ENCODE measurements at places on chromosomes 5 and 9.

DNA sequence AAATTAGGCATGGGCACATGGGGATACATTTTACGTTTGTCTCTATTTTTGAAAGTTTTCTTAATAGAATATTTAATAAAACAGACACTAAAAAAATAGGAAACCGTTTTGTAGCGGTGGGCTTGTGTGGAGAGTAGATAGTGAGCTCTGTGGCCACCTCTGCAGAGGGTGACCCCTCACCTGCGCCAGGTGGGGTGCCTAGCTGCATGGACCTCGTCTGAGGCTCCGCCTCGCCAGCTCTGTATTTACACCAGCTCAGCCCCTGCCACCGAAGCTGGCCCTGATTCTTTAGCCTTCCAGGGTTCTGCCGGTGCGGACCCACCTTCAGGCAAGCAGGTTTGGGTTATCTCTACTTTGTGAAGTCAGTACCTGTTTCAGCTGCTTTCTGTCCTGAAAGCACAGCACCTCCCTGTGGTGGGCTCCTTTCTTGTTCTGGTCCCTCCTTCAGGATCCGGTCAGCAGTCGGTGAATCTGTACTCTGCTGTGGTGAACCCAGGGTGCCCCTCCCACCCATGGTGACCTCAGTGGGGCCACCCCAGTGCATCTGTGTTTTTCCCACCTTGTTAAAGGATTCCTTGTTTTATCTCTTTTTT is 105.2 kb upstream of the CACNA1B start:
- no peak for DNase-seq

- DNase-seq: no peak
Observed at GRCh38 chr5:112257976-112258375, 161.1 kb downstream of the EPB41L4A start.

GRCh38 chr9:117815315-117815714 is 111.1 kb downstream of the TLR4 start:
- DNase-seq: no peak

GRCh38 chr9:22683700-22684075 is 237.1 kb downstream of the DMRTA1 start:
- DNase-seq: peak; percentile 6

DNA sequence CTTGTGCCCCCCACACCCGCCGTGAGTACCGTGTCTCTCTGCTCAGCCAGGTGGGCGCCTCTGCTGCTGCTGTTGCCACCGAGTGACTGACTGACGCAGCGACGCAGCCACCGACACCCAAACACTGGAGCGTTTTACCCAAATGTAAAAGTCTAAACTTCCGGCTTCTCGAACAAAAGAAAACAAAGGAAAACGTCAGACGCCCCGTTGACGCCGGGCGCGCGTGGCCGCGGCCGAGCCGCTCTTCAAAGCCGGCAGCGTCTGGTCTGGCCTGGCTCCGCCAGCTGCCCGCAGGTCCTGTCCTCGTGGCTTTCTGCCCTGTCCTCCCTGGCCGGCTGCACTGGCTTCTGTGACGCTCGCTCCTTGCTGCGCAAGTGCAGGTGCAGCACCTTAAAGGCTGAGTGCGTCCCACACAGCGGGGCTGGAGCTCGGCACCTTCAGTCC is 41.4 kb upstream of the CLPTM1L start:
- DNase-seq: peak; percentile 73

GRCh38 chr9:113955076-113955752 is 79.1 kb downstream of the ZNF618 start:
- DNase-seq: peak; percentile 72

DNA sequence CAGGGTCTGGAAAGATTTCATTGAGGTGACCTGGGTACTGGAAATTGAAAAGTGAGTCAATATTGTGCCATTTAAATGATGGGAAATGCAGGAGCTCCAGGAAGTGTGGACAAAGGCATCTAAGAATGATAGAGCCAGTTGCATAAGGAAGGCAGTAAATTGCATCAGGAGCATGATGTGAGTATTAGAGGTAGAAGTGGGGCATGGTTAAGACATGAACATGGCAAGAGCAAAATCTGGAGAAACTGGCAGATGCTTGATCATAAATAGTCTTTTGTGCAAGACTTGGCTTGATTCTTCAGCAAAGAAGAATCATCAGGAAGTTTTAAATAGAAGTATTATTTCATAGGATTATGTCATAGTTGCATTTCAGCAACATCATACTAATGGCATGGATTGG is 157.4 kb upstream of the PUM3 start:
- no peak for DNase-seq

DNA sequence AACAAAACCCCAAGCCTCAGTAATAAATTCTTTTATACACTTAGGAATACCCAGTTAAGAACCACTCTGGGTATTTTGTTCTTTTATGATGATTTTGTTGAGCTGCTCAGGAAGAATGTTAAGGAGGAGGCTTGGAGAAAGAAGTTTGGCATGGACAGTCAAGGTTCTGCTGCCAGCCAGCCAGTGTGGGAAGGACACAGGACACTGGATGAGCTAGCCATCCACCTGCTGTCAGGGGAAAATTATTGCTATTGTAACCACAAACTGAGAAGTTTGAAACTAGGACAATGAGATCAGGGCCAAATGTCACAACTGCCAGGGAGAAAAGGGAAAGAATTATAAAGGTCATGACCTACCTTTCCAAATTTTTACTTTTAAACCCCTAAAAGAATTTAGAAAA is 25.9 kb upstream of the ADAMTSL1 start:
- no peak for DNase-seq

DNA sequence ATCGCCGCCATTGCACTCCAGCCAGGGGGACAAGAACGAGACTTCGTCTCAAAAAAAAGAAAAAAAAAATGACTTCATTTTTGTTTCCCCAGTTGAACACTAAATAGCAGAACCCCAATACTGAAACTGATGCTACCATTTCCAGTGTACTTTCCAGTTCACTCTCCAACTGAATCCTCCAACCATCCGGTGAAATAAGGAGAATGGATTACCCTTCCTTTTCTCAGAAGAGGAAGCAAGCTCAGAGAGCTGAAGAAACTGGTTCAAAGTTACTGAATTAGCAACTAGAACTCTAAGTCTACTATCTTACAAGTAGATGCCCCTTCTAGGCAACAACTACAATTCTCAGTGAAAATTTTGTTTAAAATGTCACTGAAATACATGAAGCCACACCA is 3.9 kb downstream of the FAM13B start:
- no peak for DNase-seq

DNA sequence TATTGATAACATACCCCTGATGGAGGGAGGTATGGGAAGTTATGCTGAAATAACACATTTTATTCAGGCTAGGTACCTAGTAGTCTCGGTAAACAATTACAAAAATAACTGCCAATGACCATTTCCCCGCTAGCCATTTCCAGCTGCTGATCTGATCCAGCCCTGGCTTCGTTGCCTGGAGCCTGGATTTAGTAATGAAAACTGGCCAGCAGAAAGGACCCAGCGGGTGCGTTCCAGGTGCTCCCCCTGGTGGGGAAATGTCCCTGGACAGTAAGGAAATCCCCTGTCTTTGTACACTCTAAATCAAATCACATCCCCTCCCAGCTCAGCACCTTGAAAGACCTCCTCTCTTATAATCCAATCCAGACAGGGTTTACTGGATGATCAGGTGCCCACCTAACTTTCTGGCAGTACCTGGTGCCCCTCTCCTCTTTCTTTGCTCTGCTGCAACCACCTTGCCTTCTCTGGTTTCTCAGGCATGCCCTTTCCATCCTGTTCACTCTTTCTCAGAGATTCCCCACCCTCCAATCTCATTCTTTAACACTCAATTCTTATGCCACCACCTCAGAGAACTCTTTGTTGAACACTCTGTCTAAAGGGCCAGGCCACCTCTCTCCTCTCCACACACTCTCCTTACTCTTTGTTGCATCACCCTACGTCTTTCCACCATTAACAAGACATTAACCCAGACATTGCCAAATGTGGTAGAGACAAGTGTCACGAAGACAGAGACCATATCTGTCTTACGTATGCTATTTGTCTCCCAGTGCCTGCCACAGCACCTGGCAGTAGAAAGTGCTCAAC is 50.1 kb upstream of the SMAD5 start:
- peak; percentile 70 for DNase-seq

DNA sequence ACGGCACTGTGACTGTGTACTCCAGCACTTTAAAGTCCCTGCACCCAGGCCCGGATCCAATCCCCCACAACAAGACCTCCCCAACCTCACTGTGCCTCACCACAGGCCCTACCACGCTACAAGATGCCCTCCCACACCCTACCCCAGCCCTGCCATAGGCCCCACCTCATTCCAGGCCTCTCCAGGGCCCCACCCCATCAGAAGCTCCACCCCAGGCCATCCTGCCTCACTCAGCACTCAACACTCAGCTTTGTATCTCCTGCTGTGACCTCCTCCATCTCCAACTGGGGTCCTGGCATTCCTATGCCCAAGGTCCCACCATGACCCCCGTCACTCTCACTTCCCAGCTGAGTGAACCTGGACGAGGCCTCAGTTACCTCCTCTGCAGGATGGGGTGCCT is 38.8 kb downstream of the BARX1 start:
- DNase-seq: no peak

DNA sequence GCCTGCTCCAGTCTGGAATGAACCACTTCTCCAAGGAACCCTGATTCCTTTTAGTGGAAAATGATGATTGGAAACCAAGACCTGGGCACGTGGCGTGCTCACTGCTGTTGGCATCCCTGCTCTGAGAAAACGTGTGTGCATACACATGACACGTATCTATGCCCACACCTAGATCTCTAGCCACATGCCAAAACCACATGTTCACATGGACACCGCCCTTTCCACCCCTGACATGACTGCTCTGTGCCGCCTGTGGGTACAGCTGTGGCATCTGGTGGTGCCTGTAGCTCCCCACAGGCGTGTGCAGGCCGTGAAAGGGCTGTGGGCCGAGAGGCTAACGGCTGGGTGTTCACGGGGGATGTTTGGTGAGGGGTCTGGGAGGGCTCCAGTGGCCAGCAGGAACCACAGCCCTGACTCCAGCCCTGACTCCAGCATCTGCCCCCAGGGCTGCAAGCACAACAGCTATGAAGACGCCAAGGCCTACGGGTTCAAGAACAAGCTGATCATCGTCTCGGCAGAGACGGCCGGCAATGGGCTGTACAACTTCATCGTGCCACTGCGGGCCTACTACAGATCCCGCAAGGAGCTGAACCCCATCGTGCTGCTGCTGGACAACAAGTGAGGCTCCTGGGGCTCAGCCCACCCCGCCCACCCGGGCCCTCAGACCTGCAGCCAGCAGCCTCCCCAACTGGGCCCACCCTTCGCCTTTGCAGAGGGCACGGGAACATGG is 75.1 kb downstream of the KCNT1 start:
- no peak for DNase-seq

GRCh38 chr5:34499001-34499734 is 157.0 kb upstream of the RAI14 start:
- DNase-seq: peak; percentile 35

- DNase-seq: no peak
Observed at GRCh38 chr5:149776361-149777305, 46.5 kb downstream of the PPARGC1B start.

GRCh38 chr5:141521244-141521781 is 32.4 kb downstream of the PCDHGC5 start:
- DNase-seq: peak; percentile 82

DNA sequence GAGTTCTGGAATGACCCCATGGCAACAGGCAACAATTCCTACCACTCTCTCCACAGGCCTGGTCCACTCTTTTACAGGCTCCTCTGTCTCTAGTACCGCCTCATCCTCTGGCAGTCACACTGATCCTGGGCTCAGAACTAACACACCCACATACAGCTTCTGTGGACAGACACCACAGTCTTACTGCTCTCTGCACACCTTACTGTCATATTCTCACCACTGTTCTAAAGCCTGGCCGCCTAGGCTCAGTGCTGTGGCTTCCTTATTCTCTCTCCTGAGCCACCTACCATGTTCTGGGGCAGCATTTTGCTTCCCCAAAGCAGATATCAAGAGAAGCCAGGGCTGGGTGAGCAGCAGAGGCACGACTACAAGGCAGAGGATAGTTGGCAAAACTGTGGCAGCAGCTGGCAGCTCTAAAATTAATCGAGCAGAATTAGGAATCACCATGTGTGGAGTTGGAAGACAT is 14.8 kb downstream of the REEP5 start:
- DNase-seq: no peak

DNA sequence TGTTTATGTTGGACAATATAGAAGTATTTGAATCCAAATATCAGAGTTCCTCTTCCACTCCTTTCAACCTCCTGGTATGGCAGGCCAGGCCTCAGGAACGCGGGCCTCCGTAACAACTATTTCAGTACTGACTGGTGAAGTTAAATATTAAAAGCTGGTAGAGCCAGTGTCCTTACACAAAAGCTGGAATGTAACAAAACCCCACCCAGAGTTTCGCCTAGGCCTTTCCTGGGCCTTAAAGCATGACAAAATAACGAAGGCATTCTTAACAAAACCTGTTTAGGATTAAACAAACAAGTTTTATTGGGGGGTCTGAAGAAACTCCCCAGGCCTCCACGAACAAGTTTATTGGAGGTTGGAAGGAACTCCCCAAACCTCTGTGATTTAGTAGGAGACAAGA is 61.6 kb upstream of the GNE start:
- no peak for DNase-seq

DNA sequence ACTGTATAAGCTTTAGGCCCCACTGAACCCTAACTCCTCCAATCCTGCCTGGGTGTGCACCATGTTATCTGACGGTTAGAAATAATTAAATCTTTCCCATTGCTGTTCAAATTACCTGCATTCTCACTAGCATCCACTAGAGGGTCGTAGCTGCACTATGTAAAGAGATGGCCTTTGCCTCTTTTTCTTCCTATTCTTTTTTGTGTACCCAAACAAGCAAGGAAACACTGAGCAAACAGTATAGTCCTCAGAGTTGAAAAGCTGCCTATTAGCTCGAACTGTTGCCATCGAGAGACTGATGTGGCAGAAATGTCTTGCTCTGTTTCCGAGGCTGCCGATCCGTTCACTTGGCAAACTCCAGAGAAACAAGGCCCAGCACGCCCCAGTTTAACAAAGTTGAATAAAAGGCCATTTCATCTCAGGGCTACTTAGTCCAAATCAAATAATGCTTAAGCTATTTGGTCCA is 163.8 kb upstream of the TRPM3 start:
- peak; percentile 63 for DNase-seq

GRCh38 chr5:138949988-138950387 is 74.9 kb upstream of the LRRTM2 start:
- no peak for DNase-seq

DNA sequence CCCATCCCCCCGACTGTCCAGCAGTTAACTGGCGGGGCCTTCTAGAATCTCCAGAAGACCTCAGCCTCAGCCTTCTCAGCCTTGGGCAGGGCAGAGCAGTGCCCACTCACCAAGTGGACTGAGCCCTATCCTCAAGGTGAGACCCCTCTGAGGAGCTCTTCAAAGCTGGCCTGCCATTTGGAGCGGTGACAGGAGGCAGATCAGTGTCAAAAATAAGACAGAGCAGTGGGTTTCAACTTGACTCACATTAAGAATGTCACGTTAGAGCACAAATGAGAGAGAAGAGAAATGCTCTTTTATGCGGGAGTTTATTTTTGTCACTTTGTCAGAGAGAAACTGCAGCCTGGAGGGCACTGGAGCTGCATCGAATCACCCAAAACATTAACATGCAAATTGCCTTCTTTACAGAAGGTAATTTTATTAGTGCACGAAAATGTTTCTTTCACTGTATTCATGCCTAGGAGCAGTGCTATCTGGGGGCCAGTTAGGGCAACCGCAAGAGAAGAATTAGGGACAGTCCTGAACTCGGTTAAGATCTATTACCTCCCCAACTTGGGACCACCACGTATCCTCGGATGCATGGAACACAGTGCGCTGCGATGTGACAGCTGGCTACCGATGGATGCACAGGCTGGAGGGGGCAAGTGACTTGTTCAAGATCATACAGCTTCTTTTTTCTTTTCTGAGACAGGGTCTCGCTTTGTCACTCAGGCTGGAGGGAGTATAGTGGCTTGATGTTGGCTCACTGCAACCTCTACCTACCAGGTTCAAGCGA is 188.5 kb downstream of the DAB2IP start:
- no peak for DNase-seq

GRCh38 chr9:4349816-4350418 is 50.0 kb upstream of the GLIS3 start:
- DNase-seq: no peak
